ENCODE measurements at places on chromosomes 12 and 14. TPM values are rescaled to one million over a fixed set of nuclear protein-coding genes. Genes with fewer than 3 reads are reported as not detected.

GRCh38 chr12:50825372-50825838, 17.3 kb upstream of the TMPRSS12 start:
- peaks cover 2% of the 10 kb centered on the region for H3K4me1 ChIP-seq
- no peak overlapping the region for H3K4me3 ChIP-seq
- DNase-seq: peak; percentile 83
- no peaks in the 10 kb centered on the region for H3K27me3 ChIP-seq
- H3K36me3 ChIP-seq: no peaks in the 10 kb centered on the region

IKZF4 gene
- 1.8 TPM for total RNA-seq

DNA sequence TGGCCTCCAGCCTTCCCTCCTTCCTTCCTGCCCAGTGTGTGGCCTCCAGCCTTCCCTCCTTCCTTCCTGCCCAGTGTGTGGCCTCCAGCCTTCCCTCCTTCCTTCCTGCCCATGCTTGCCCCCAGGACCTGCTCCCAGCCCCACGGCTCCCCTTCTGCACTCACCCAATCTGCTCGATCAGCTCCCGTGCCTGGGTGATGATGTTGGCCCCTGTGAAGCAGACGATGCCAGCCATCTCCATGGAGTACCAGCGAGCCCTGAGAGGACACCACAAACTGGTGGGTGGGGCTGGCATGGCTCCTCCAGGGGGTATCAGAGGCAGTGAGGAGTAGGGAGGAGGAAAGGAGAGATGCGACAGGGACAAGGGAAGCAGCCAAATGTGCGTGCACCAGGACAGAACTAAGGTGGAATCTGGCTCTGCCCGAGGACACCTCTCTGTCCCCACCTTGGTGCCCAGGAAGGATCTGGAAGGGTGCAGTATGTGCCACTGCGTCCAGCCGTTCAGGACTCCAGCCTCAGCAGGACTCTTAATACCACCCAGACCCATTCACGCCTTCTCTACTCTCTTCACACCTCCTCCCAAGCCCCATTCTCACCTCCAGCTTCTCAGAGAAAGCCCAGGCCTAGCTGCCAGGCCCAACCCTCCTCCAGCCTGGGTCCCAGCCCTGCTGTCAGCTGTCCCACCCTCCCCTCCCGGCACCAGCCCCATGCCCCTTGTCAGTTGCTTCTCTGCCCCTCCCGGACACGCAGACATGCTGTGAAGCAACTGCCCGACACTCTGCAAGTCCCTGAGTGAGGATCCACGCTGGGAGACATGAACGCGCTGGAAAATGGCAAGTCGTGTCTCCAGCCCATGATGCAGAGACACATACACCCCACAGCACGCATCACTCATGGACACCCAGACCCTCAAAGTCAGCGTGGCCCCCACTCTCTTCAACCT, 22.7 kb downstream of the POLE start:
- H3K27ac ChIP-seq: no peak overlapping the region
- peaks cover 58% of the 10 kb centered on the region for H3K36me3 ChIP-seq
- no peaks in the 10 kb centered on the region for H3K27me3 ChIP-seq
- H3K4me3 ChIP-seq: no peak overlapping the region
- no peaks in the 10 kb centered on the region for H3K4me1 ChIP-seq

DNA sequence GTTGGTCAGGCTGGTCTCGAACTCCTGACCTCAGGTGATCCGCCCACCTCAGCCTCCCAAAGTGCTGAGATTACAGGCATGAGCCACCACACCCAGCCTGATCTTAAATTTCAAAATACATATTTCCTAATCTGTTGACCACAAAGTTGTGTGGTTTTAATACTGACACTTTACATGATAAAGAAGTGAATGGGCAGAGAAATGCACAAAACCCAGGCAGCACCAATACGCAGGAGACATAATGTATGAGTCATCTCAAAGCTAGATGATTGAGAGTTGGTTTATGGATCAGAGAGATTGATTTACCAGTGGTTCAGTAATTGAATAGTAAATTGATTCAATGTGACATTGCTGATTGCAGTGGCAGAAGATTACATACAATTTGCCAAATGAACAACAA, 19.2 kb upstream of the PPP2R5E start:
- no peak overlapping the region for H3K27ac ChIP-seq
- DNase-seq: no peak
- no peak overlapping the region for H3K4me3 ChIP-seq

DNA sequence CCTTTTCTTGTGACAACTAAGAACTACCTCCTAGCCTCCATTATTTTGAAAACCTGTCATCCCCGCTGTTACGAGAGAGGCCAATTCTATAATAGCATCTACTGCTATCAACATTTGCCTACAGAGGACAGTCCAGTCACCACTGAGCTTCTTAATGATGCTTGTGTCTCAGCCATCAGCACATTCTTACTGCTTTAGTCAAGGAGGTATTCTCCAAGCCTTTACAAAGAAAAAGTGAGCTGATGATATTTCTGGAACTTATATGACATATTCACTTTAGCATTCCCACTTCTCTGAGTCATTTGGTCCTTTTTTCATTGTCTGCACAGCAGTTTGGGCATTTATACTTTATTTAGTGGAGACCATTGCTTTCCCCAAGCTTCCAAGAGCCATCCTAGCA, 497.7 kb upstream of the RPL10L start:
- no peak overlapping the region for H3K4me3 ChIP-seq
- no peaks in the 10 kb centered on the region for H3K36me3 ChIP-seq
- no peak for DNase-seq
- H3K27me3 ChIP-seq: no peaks in the 10 kb centered on the region
- H3K4me1 ChIP-seq: no peaks in the 10 kb centered on the region
- no peak overlapping the region for H3K27ac ChIP-seq

CPNE6 gene
- not detected for total RNA-seq

DNA sequence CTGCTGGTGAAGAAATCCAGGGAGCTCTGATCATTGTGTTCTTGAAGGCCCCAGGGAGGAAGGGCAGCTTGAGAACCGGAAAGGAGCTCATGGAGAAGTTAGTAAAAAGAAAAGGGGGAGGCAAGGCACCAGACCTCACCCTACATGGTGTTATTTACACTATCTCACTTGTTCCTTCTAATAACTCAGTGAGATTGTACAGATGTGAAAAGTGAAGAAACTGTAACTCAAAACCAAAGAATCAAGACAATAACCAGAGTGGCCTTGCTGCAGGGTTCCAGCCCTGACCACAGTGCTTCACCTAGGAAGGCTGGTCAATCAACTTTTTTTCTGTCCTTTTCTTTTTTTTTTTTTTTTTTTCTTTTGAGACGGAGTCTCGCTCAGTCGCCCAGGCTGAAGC, 353.6 kb downstream of the TMTC2 start:
- H3K27me3 ChIP-seq: no peaks in the 10 kb centered on the region
- DNase-seq: no peak
- H3K4me1 ChIP-seq: no peaks in the 10 kb centered on the region

DNA sequence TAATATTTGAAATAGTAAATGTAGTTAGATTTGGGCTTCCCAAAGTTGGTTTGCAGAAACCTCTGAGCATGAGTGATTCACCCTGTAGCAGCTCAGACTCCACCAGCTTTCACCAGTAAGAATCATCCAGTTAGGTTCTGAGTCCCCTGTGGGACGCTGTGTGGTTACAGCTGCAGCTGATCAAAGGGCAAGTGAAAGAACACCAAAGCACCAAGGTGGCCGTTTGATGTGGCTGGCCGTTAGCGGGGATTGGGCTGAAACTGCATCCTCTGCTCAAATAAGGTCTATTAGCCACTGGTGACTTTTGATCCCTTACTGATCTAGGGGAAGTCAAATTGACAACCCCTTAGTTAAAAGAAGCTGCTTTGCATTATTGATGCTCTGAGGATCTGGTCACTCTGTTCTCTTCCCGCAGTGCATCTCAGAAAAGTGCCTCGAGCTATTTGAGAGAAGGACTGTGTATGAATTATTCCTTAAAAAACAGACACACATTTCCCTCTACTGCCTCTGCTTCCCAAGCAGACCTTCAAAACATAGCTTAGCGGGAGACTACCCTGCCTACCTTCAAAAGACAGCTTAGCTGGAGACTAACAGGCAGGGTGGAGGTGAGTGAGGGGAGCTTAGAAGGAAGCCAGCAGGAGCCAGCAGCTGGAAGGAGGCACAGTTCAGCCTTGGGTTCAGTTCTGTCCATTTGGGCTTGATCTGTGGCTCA, 3.7 kb downstream of the ABHD12B start:
- no peak overlapping the region for H3K27ac ChIP-seq
- H3K4me3 ChIP-seq: no peak overlapping the region
- H3K36me3 ChIP-seq: no peaks in the 10 kb centered on the region
- DNase-seq: peak; percentile 54

DNA sequence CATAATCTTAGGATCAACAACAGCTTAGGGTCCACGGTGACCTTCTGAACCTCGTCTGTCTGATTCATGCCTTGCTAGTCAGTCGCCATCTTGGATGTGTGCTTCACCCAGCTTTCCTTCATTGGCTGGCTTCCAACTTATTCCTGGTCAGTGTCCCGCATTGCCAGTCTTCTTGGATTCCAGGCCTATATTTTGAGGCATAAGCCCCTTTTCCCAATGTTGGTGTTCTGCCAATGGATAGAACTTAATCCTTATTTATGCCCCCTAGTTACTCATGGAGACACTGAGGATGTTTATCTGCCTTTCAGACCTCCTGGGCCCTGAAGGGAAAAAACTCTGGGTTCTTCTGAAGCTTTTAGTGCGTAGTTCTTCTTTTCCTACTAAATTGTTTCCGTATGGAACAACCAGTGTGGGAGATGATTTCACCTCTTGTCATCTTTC, 5.8 kb downstream of the JDP2 start:
- no peak for DNase-seq
- H3K27me3 ChIP-seq: no peaks in the 10 kb centered on the region
- peaks cover 57% of the 10 kb centered on the region for H3K36me3 ChIP-seq

TAS2R9 gene
- not detected for total RNA-seq

GRCh38 chr14:37592482-37593408, 2.3 kb downstream of the FOXA1 start:
- no peak overlapping the region for H3K27ac ChIP-seq
- DNase-seq: no peak
- no peak overlapping the region for H3K4me3 ChIP-seq
- H3K27me3 ChIP-seq: peaks cover 76% of the 10 kb centered on the region

DACT1 gene
- total RNA-seq: 9.7 TPM

DNA sequence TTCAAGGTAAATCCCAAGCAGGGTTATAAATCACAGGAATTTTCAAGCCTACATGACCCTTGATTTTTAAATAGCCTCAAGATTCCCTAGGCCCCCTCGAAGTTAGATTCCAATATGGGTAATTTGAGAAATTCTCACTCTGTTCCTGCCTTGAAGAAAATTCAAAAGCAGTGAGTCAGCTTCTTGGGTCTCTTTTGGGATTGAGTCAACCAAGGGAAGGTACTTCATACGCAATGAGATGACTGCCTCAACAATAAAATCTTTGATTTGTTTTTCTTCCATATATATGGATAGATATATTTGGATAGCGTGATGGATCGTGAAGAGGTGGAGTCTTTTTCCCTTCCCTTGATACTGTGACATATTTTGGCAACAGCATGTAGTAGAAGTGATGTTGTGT, 180.4 kb upstream of the ATP2B1 start:
- H3K36me3 ChIP-seq: no peaks in the 10 kb centered on the region
- H3K4me3 ChIP-seq: no peak overlapping the region
- peaks cover 2% of the 10 kb centered on the region for H3K4me1 ChIP-seq
- peak; percentile 59 for DNase-seq
- no peak overlapping the region for H3K27ac ChIP-seq

SMCO2 gene
- not detected for total RNA-seq

GRCh38 chr14:59202031-59202430, 13.6 kb downstream of the DAAM1 start:
- H3K36me3 ChIP-seq: no peaks in the 10 kb centered on the region
- H3K4me3 ChIP-seq: no peak overlapping the region
- no peak for DNase-seq
- peaks cover 4% of the 10 kb centered on the region for H3K4me1 ChIP-seq

DNA sequence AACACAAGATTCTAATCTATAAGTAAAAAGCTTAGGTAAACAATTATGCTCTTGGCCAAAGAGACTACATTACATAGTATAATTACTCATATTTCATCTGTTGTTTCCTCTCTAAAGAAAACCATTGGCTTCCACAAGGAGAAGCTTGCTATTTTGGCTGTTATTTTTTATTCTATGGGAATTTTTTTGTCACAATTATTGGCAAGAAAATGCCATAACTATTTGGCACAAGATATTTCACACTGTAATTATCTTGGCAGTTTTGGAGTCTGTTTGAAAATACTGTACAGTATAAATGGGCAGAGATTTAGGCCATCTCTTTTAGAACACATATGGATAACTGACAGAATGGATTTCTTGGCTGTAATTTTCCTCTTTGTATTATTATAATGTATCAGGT, 51.2 kb downstream of the KCNH5 start:
- no peak overlapping the region for H3K27ac ChIP-seq
- no peak overlapping the region for H3K4me3 ChIP-seq
- H3K4me1 ChIP-seq: no peaks in the 10 kb centered on the region
- H3K27me3 ChIP-seq: no peaks in the 10 kb centered on the region
- H3K36me3 ChIP-seq: no peaks in the 10 kb centered on the region

GYS2 gene
- not detected for total RNA-seq

FOXA1 gene
- total RNA-seq: 0.18 TPM

GRCh38 chr14:101174980-101175606, 271.6 kb upstream of the RTL1 start:
- no peak for DNase-seq
- peaks cover 1% of the 10 kb centered on the region for H3K27me3 ChIP-seq
- no peaks in the 10 kb centered on the region for H3K36me3 ChIP-seq
- no peak overlapping the region for H3K4me3 ChIP-seq
- H3K27ac ChIP-seq: no peak overlapping the region

GRCh38 chr14:44829021-44829420, 132.7 kb downstream of the KLHL28 start:
- H3K4me3 ChIP-seq: no peak overlapping the region
- H3K36me3 ChIP-seq: no peaks in the 10 kb centered on the region
- no peaks in the 10 kb centered on the region for H3K4me1 ChIP-seq

B4GALNT1 gene
- 0.18 TPM for total RNA-seq

DNA sequence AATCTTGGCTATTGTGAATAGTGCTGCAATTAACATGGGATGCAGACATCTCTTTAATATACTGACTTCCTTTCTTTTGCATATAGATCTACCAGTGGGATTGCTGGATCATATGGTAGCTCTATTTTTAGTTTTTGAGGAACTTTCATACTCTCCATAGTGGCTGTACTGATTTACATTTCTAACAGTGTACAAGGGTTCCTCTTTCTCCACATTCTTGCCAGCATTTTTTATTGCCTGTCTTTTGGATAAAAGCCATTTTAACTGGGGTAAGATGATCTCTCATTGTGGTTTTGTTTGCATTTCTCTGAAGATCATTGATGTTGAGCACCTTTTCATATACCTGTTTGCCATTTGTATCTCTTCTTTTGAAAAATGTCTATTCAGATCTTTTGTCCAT, 8.4 kb downstream of the AMDHD1 start:
- DNase-seq: no peak
- H3K27ac ChIP-seq: no peak overlapping the region
- H3K4me3 ChIP-seq: no peak overlapping the region
- H3K27me3 ChIP-seq: peaks cover 10% of the 10 kb centered on the region
- no peaks in the 10 kb centered on the region for H3K4me1 ChIP-seq
- no peaks in the 10 kb centered on the region for H3K36me3 ChIP-seq

CELA1 gene
- not detected for total RNA-seq

C12orf56 gene
- not detected for total RNA-seq
